Stimulated activated CD4-positive, alpha-beta T cell treated with anti-CD3 and anti-CD28 coated beads, Interleukin-2, amount 100 ng/mL, for 48 hours (primary cell): ENCODE measurements at places on chromosomes 12 and 14.

GRCh38 chr14:22538671-22539228 is 50.3 kb downstream of the DAD1 start:
- DNase-seq: no peak

GRCh38 chr14:34081101-34081575 is 130.3 kb upstream of the EGLN3 start:
- no peak for DNase-seq

GRCh38 chr12:120465756-120466155 is 3.8 kb downstream of the SRSF9 start:
- DNase-seq: no peak

GRCh38 chr14:30223966-30224365 is 296.3 kb upstream of the PRKD1 start:
- no peak for DNase-seq

DNA sequence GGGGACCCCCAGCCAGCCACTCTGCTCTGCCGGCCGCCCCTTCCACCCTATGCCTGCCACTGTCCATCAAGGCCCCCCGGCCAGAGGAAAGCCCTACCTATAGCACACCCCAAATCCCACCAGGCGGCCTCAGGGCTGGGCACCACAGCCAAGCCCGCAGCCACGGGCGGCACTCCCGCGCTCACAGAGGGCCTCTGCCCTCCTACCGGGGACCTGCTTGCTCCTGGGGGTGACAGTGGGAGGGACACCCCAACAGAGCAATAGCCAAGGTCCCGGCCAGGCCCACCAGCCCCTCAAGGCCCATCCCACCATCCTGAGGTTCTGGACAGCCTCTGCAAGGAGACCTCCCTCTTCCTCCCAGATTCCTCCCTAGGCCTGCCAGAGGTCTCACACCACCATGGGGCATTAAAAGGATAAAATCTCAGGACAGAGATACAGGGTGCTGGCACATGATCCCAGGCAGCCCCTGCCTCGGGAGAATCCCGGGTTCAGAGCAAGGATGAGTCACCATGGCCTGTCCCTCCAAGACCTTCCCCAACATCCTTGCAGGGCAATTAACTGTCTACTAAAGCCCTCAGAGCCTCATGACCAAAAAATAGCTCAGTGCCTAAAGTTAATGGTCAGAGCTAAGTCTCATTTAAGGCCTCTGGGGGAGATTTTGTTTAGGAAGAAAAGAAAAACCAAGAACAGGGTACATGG is 17.1 kb downstream of the CCDC85C start:
- DNase-seq: no peak

DNA sequence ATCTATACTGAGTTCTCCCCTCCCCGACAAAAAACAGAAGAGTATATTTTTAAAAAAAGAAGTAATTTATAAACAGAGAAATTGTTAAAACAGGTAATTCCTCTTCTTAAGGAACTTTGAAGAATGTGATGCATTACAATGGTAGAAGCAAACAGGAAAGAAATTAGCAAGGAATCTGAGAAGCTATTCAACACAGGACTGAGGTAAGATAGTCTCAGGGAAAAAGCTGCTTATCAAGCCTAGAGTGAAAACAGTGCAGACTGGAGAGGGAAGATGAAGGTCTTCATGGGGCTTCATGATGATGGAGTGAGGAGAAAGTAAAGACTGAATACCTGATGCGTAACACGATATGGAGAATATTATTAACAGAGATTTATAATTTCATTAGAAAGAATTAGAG is 880.0 kb downstream of the SLC16A7 start:
- DNase-seq: no peak

DNA sequence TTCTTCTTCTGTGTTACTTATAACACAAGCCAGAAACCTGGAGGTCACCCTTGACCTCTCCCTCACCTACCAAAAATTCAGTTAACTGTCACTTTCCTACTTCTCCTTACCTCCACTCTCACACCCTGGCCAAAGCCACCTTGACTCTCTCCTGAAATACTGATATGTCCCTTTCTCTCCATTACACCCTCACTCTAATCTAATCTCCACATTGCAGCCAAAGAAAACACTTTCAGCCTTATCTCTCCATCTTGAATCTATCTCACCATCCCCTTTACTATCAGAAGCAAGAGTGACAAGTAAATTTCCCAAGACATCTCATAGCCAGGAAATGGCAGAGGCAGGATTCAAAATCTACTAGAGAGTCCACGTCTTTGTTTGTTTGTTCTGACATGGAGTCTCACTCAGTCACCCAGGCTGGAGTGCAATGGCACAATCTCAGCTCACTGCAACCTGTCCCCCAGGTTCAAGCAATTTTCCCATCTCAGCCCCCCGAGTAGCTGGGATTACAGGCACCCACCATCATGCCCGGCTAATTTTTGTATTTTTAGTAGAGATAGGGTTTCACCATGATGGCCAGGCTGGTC is 28.0 kb upstream of the USP15 start:
- no peak for DNase-seq

- DNase-seq: no peak
These were observed 414.8 kb downstream of the SLC6A15 start for GRCh38 chr12:84497819-84498218.

DNA sequence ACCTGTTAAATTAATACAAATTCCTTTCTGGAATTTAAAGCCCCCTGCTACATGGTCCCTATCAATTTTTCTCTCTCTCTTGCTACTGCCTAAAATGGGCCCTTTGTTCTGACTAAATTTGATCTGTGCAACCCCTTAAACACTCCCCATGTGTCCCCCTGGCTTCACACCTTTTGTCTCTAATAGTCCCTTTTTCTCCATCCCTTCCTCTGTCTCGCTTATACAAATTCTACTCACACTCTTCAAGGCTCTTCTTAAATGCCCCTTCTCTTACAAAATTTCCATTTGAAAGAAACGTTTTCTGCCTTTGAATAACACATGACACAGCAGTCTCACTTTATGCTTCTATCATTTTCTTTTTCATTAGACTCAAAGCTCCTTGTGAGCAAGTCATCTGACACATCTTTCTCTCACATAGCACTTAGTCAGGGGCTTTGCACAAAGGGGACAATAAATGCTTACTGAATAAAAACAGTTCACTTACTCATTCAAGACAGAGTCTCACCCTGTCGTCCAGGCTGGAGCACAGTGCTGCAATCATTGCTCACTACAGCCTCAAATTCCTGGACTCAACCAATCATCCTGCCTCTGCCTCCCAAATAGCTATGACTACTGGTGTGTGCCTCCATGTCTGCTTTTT is 41.5 kb upstream of the NR2C1 start:
- DNase-seq: no peak

GRCh38 chr12:85424581-85425348 is 144.7 kb downstream of the ALX1 start:
- peak; percentile 1 for DNase-seq

DNA sequence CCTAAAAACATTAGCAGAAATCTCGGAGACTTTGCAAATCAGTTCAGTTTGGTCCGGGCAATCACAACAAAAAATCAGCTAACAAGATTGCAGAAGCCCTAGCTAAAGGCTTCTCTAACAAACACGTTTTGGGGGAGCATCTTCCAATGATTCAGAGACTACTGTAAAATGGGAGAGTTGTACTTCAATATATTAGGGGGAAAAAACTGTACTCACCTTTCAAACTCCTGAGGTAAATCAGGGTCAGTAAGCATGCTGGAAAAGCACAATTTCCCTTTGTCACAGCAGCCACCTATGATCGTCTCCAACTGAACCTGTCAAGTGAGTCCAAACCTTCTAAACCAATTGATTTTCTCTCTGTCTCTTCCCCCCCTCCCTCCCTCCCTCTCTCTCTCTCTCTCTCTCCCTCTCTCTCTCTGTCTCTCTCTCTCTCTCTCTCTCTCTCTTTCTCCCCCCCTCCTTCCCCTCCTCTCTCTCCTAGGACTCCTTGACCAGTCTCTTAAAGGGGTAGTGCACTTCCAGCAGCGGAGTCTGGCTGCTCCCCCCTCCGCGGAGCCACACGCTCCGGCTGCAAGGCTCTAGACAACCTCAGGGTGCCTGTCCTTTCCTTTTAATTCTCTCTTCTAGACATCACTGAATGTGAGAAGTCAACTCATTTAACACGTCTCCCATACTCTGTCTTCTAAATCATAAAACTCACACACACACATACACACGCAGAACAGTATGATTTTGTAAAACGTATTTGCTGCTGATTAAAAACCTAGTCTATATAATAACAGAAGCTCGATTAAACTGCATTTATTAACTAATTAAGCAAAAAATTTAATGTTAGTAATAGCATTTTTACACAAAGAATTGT is at the start of gene SOX5:
Gene SOX5 (minus strand): TSS at position 323 of the 862 bp plus-strand sequence. CDS start 69 bp downstream, at position 254.
- DNase-seq: no peak

DNA sequence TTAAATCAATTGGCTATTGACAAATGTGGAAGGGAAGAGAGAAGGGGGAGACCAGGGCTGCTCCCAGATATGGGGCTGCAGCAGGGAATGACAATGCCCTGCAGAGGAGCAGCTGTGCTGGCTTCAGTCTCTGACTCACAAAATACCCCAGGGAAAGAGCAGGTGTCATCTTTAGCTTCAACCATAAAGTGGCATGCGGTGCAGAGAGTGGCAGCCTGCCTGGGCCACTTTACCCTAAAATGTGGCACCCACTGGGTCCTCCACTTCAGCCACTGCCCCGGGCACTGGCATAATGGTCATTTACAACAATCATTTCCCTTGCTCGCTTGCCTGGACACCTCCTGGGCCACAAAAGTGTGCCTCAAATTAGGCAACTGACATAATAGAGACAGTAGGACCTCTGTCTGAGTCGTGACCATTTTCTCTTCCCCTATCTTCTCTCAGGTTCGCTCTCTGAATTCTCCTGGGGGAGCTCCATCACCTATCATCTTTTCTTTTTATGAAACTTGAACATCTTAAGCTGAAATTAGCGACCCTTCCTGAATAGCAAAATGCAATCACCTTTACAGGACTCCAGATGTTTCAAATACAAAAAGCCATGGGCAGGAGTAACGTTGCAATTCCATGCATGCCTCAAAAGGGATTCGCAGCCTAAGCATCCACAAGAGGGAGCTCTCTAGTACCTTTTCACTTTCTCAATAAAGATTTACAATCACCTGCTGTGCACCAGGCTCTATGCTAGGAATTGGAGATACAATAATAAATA is 179.9 kb upstream of the ATF7IP start:
- peak; percentile 6 for DNase-seq

GRCh38 chr12:90745211-90745610 is 209.8 kb downstream of the CCER1 start:
- DNase-seq: no peak

DNA sequence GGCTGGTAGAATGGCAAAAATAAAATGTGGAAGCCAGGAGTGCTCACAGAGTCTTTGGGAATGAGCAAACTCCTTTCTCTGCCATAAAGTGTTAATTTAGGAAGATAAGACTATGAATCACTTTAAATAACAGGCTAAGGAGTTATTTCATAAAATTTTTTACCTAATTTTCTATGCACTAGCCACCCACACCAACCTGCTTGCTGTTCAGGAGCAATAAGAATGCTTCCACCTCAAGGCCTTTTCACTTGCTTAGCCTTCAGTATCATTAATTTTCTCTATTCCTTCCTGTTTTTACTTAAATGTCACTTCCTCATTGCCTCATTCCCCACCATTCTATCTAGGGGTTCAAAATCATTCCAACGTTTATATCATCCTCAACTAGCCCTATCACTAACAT is 326.8 kb downstream of the CCER1 start:
- no peak for DNase-seq

DNA sequence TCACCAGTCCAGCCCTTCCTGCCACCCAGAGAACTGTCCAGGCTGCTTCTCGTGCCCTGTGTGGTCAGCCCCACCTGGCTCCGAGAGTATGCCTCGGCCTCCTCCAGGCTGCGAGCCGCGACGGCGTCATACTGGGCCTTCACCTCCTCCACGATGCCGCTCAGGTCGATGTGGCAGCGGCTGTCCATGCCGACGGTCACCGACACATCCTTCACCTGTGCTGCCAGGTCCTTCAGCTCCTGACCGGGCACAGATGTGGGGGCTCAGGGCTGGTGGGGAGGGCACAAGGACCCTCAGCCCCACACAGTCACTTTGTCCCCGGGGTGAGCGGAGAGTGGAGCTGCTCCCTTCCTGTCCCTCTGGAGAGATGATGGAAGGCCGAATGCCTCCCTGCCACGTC is 18.3 kb downstream of the KRT80 start:
- DNase-seq: no peak

DNA sequence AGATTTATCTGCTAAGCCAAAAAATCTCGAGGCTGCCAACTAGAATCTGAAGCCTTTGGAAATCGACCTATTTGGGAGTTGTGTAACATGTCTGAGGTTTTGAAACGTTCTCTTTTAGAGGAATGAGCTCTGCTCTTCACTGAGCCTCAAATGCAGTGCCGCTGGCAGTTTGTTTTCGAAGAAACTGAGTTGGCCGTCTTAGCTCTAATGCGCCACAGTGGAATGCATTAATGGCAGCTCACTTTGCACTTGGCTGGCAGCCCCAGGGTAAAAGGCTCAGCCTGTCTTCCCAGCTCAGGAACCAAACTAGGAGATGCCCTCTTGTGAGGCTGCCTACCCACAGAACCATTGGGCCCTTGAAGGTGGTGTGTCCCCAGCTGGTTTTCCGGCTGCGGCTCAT is 53.8 kb downstream of the SFSWAP start:
- no peak for DNase-seq

GRCh38 chr12:113528606-113529293 is 57.1 kb upstream of the LHX5 start:
- no peak for DNase-seq

DNA sequence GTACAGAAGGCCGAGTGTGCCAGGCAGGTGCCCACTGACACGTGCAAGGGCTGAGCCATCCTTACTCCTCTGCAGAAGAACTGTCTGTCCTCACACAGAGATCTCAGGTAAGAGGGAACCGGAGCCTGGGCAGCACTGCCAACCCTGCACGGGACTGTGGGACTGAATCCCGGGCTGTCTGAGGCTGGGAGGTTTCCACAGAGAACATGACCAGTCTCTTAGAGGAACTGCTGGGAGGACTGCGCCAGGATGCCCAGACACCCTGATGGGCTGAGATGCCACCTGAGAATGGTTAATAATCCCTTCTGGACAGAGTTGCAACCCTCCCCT is 302.9 kb upstream of the SFSWAP start:
- DNase-seq: no peak

DNA sequence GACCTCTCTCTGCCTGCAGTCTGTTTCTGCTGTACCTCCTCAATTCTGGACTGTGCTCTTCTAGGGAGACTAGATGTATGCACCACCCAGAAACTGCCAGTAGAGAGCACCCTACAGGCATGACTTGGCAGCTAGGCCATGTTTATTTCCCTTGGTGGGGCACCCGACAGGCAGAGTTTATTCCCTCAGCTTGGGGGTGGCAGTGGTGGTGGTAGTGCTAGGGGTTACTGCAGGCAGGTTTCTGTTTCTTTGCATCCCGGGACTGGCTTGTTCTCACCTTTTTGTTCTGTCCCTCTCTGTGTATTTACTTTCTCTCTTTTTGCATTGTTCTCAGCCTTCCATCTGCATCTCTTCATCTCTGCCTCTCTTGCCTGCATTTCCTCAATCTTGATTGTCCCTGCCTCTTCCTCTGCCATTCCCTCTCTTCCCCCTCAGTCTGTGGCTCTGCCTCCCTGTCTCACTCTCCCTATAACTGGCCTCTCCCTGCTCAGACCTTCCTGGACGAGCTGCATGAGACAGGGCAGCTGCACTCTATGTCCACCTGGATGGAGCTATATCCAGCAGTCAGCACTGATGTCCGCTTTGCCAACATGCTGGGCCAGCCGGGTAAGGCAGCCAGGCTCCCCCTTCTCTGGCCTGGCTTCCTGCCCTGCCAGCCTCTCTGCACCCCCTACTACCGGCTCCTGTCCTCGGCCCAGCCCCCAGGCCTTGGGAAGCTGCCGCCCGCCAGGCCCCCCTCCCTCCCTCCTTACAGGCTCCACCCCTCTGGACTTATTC is 13.8 kb downstream of the PRPF40B start:
- DNase-seq: peak; percentile 38
